CD4-positive, alpha-beta T cell treated with Interleukin-1 beta for 1 hour (primary cell): ENCODE measurements at places on chromosomes 12 and 14.
A peak's percentile ranks its signal among the peaks of the same experiment; 100 is the strongest.

DNA sequence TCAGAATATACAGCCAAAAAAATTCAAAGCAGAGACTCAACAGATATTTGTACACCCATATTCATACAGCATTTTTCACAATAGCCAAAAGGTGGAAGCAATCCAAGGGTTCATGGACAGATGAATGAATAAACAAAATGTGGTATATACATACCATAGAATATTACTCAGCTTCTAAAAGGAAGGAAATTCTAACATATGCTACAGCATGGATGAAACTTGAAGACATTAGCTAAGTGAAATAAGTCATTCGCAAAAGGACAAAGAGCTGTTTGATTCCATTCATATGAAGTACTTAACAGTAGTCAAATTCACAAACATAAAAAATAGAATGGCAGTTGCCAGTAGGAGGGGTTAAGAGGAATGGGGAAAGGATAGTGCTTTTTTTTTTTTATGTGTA, 91.8 kb upstream of the ARID2 start:
- DNase-seq, result no peak

- DNase-seq, result no peak
Observed at GRCh38 chr12:49133590-49133989, 2.4 kb upstream of the TUBA1B start.

DNA sequence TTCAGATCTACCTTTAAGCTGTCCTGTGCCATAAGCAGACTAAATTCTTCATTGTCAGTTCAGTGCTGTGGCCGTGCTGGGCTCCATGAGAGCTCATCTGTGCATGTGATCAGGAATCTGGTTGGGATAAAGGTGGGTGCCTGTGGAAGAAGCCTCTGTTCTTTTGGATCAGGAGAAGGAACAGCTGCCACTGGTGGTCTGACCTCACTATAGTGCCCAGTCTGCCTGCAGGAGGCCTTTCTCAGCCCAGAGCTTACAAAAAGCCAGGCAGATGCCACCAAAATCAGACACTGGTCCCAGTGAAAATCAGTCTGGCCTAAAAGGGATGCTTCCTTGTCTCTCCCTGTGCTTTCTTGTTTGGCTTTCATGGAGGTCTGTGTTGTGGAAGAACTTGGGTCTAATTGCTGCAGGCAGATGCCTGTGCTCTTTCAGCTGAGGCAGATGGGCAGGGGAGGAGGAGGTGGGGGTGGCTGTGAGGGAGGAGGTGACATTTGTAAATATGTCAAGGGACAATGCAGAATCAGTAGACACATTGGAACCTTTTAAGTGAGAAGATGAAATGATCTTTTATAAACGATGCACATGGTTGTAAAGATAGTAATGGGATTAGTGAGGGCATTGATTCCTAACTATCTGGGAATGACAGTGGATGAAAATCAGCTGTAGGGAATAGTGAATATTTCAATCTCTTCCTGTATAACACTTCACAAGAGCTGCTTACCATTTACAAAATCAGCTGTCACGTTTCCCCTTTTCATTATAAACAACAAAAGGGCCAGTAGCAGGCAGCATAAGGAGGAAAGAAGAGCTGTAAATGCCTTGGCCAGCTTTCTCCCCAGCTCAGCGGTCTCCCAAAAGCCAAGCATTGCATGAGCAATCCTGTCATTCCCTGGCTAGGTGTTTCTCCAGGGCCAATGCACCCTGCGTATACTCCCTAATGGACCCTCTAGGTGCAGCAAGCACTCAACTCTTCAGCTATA, 44.6 kb downstream of the CACNA2D4 start:
- no peak for DNase-seq

- no peak for DNase-seq
Observed at GRCh38 chr12:32567296-32567674, 111.8 kb upstream of the DNM1L start.

- no peak for DNase-seq
Observed at GRCh38 chr14:101929946-101930345, 34.4 kb upstream of the DYNC1H1 start.

DNA sequence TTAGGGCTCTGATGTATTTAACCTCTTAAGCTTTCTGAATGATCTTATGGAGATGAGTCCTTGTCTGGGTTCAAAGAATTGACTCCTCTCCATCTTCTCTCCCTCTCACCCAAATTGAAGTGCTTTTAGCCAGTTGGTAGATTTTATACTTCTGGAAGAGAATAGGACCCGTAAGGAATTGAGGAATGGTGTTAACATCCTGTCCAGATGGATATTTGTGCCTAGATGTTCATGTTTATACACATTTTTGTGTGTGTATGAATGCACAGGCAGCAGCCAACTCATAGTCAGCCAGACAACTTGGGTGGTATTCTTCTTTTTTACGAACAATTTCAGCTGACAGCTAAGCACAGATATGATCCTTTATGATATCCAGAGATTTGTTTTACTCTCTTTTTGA, 449.6 kb upstream of the RGS6 start:
- DNase-seq, result no peak

DNA sequence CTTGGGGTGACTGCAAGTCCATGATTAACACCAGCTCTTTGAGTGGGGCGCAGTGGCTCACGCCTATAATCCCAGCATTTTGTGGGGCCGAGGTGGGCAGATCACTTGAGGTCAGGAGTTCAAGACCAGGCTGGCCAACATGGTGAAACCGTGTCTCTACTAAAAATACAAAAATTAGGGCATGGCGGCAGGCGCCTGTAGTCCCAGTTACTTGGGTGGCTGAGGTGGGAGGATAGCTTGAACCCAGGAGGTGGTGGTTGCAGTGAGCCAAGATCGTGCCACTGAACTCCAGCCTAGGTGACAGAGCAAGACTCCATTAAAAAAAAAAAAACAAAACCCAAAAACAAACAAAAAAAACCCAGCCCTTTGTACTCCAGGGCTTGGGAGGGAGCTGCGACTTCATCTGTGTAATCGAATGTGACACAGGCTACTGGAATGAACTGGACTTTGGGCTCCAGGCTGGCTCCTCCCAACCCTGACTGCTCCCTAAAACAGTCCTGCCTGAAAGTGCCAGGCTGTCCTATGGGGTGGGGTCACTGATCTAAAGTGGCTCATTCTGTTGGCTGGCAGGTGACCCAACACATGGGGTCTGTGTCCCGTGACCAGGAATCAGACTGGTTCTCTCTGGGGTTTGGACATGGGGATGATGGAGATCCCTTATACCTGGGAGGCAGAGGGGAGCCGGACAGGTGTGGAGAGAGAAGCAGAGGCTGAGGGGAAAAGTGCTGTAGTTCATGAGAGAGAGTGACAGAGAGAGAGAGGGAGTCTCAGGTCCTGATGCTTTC, 9.3 kb upstream of the C12orf43 start:
- DNase-seq, result no peak

- DNase-seq, result no peak
Observed at GRCh38 chr12:131732-132495, 65.3 kb downstream of the IQSEC3 start.

GRCh38 chr12:2696136-2696535, 98.6 kb upstream of the FKBP4 start:
- no peak for DNase-seq

GRCh38 chr12:102992720-102993119, 35.2 kb downstream of the ASCL1 start:
- no peak for DNase-seq

GRCh38 chr12:85519163-85519562, 239.1 kb downstream of the ALX1 start:
- no peak for DNase-seq

DNA sequence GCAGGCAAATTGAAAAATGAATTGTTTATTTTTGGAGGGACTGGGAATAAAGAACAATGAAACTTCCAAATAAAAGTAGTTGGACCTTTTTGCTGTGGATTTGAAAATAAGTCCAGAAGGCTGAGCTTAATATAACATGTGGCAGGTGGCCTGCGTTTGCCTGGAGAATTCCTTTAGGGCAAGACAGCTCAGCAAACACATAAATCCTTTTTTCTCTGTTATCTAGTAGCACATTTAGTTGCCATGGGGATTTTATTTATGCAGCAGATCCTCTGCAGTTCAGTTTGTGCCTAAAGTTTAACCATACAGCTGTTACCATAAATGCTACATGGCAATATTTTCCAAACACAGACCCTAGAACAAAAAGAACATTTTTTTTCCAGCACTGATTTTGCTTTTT, 180.0 kb downstream of the NPAS3 start:
- DNase-seq, result no peak

- no peak for DNase-seq
Observed at GRCh38 chr14:88518592-88519512, 36.0 kb downstream of the PTPN21 start.

- no peak for DNase-seq
Observed at GRCh38 chr14:103735022-103735421, 19.4 kb downstream of the ZFYVE21 start.

- DNase-seq, result no peak
Observed at GRCh38 chr14:47346849-47347248, 328.6 kb downstream of the MDGA2 start.

- no peak for DNase-seq
Observed at GRCh38 chr14:100713705-100714104, 13.0 kb upstream of the DLK1 start.

DNA sequence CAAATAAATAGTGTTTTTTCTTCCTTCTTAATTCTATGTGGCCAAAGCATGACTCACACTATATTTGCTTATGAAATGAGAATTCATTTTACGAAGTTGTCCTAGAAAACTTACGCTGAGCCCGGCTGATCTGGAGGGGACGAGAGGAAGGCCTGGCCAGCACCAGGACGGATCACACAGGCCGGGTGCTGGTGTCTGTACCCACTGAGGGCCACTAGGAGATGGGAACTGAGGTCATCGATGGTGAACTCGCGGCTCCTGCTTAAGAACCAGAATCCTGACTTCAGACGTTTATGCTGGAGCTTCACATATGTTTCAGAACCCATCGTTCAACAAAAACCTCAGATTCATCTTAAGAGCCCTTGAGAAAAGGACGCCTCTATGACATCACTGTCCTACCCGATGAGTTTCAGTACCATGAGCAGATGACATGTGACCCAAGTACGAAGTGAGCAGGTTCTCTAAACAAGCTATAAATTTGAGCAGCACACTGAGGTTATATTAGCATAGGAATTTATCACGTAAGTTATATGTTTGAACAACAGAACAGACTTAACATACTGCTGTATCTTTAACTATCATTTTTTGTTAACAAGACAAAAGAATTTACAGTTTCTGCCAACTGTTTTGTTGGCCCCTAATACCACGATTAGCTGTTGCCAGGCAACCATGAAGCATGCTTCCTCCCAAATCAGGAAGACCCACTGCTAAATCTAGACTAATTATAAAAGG, 111.9 kb downstream of the FOXN3 start:
- peak; percentile 8 for DNase-seq

DNA sequence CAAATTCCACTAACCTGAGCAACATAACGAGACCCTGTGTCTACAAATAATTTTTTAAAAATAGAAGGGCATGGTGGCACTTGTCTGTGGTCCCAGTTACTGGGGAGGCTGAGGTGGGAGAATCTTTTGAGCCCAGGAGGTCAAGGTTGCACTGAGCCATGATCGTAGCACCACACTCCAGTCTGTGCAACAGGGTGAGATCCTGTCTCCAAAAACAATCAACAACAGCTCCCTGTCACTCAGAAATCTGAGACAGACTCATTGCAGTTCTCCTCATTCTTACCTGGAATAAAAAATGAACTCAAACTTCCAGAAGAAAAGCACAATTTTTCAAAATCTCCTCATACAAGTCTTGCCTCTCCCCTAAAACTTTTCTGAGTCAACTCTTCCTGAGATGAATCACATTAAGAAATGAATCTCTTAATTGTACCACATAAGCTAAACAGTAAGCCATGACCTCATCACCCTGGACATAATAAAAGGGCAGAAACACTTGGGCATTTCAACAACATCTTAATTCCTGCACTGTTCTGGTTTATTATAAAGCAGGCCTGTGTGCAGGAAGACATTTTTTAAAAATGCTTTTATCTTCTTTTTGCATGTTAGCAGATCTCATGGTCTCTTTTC, 214.3 kb upstream of the CDKN3 start:
- no peak for DNase-seq

DNA sequence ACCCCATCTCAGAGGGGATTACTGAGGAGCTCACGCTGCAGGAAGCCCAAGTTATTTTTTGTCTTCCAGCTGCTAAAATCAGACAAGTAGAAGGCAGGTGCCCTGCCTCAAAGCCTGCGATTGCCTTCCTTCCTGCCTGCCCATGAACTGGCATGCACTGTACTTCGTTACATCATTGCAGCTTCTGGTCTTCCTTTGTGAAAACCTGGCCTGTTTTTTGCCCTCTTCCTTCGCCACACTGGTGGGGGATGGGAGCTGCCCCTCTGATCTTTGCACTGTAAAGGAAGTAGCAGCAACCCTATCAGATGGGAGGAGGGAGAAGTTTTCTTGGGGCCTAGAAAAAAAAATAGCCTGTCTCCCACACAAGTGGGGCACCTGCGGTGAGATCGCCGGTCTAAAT, 1098.7 kb downstream of the BCL11B start:
- DNase-seq, result peak; percentile 75

GRCh38 chr12:45674181-45674977, 55.1 kb upstream of the ARID2 start:
- no peak for DNase-seq

GRCh38 chr12:27817766-27818165, 37.7 kb upstream of the MANSC4 start:
- no peak for DNase-seq

GRCh38 chr14:77158175-77158881, 16.7 kb upstream of the ZDHHC22 start:
- no peak for DNase-seq

DNA sequence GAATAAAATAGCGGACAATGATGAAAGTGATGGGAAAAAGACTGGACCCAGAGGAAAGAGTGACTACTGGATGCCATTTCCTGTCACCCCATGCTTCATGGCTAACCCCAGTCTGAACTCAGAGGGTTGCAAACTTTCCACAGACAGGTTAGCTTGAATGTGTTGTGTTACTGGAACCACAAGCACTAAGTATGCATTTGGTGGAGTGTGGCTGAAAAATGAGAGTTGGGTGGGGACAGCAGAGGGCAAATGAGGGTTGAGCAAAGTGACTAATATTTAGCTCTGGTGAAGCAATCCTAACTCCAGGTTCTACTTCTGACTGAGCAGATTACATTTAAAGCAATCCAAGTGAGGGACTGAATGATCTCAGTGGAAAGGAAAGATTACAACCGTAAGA, 1.6 kb downstream of the SLC16A7 start:
- DNase-seq, result peak; percentile 62

GRCh38 chr12:104959335-104959841, 1.3 kb upstream of the SLC41A2 start:
- DNase-seq, result no peak

GRCh38 chr14:54188064-54188666, 208.6 kb upstream of the CDKN3 start:
- DNase-seq, result no peak

- no peak for DNase-seq
Observed at GRCh38 chr12:67535176-67535575, 113.4 kb upstream of the DYRK2 start.

DNA sequence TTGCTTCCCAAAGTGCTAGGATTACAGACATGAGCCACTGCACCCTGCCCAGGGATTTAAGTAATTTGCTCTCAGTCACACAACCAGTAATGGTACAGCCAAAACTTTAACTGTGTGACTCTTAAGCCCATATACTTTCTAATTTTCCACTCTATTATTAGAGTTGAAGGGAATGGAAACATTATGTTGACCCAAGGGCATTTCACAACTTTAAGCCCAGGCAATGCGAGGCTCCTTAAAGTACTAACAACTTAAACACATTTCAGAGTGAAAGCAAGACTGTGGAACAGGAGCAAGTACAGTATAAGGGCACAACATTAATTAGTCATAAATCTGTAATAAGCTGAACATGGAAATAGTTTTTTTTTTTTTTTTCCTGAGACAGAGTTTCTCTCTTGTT, 39.8 kb downstream of the BAZ1A start:
- DNase-seq, result no peak
